HCEC 1CT (cell line): ENCODE measurements at places on chromosomes 1 and 21.
A peak's percentile ranks its signal among the peaks of the same experiment; 100 is the strongest.

DNA sequence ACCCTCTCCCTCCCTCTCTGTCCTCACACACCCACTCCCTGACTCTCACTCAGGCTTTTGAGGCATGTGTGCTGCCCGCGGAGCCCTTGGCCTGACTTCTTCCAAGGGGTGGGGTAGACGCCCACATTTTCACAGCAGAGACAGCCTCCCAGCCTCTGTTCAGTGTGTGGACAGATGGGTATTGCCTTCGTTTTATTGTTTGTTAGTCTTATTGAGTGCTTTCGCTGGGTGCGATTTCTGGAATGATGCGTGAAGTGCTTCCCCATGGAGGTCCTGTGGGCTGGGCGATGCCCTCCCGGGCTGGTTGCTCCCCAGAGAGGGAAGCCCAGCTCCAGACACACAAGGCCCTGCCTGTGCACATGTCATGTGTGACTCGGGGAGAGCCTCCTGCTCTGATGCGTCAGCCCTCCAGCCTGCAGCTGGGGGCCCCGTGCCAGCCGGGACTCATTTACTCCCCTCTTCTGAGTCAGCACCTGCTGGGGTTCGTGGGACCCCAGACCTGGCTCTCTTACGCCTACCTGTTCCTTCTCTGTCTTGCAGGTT is 14.7 kb downstream of the PDXK start:
- DNase-seq: no peak

DNA sequence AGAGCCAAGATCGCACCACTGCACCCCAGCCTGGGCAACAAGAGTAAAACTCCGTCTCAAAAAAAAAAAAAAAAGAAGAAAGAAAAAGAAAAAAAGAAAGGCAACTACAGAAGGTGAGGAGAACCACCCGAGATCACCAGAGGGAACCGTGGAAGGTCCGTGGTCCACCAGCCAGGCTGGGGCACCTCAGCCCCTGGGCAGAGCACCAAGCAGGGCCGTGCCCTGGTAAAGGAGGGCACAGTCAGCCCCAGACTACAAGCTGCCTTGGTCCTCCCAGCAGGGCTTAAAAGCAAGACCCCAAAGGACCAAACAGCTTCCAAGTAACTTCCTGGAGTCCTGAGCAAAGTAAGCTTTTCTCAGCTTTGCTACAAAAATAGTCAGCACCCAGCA is 8.8 kb upstream of the SAMD11 start:
- DNase-seq: no peak

- no peak for DNase-seq
Observed at GRCh38 chr1:39562886-39563285, 13.7 kb downstream of the PABPC4 start.

DNA sequence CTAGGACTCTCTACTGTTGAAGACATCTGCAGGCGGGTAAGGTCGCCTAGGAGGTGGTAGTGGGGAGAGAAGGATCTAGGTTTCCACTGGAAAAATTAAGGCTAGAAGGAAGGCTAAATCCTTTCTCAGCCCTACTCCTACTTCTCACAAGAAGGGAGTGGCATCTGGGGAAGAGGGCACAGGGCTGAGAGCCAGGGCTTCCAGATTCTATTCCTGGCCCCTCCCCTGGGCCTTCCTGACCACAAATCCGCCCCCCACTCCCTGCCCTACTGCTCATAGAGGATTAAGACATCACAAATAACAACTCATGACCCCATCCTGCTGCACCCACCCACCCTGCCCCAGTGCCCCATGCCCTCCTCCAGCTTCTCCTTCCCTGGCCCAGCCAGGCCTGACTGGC is 2.5 kb downstream of the PHLDA3 start:
- no peak for DNase-seq

- DNase-seq: peak; percentile 56
Observed at GRCh38 chr1:51564124-51564523, 45.1 kb upstream of the EPS15 start.

- no peak for DNase-seq
Observed at GRCh38 chr1:171222936-171223335, 25.4 kb upstream of the FMO1 start.

- no peak for DNase-seq
Observed at GRCh38 chr1:17539477-17540254, at the start of gene ARHGEF10L. Gene ARHGEF10L, plus strand, starts transcription at chr1:17539698. Its CDS starts 40,898 bp downstream, at chr1:17580596.

DNA sequence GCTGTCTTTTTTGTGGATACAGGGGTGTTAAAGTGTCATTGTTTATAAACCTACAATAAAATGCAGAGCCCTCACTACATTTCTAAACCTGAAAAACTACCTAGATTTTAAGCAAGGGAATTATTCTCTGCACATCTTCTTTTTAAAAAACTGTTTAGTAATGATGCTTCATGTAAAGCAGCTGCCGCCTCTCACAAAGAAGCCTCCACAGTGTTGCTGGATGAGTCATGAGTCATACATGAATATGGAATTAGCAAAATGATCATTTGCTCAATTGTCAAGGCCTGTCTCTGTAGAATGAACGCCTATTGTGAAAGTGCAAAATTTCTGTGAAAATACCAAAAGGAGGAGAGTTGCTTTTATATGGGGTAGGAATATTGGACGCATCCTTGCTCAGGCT is 259.5 kb upstream of the CHRM3 start:
- DNase-seq: no peak
